IPS DF 6.9 (cell line): ENCODE measurements at places on chromosomes 5 and 9.

- H3K4me3 ChIP-seq, result no peak overlapping the region
- no peaks in the 10 kb centered on the region for H3K27me3 ChIP-seq
- peaks cover 15% of the 10 kb centered on the region for H3K4me1 ChIP-seq
- H3K36me3 ChIP-seq, result no peaks in the 10 kb centered on the region
- H3K27ac ChIP-seq, result peak overlapping the region; percentile 3
These were observed 52.5 kb downstream of the SHB start for GRCh38 chr9:38016375-38017135.

- H3K4me3 ChIP-seq, result no peak overlapping the region
- no peaks in the 10 kb centered on the region for H3K4me1 ChIP-seq
These were observed 55.4 kb upstream of the OTP start for GRCh38 chr5:77693913-77694312.

DNA sequence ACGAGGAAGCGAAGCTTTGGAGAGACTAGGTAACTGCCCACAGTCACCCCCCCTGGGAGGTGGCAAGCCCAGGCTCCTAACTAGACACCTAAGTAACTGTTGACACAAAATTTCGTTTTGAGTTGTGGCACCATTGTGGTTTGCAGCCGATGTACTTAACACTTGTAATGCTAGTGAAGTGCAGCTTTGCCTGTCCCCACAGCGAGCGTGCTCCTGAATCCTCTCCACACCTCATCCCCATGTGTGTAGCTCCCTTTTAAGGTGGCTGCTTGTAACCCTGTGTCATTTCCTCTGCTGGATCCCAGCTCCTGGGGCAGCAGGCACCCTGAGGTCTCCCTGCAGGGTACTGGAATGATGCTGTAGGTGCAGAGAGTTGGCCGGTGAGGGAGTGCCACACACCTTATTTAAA is 114.9 kb downstream of the TRIO start:
- no peaks in the 10 kb centered on the region for H3K27me3 ChIP-seq
- H3K36me3 ChIP-seq, result no peaks in the 10 kb centered on the region
- no peak overlapping the region for H3K27ac ChIP-seq
- no peak for DNase-seq
- no peak overlapping the region for H3K4me3 ChIP-seq
- peaks cover 24% of the 10 kb centered on the region for H3K4me1 ChIP-seq

- H3K4me3 ChIP-seq, result no peak overlapping the region
- H3K36me3 ChIP-seq, result no peaks in the 10 kb centered on the region
- no peak for DNase-seq
- peaks cover 6% of the 10 kb centered on the region for H3K4me1 ChIP-seq
- H3K27ac ChIP-seq, result no peak overlapping the region
These were observed 188.6 kb downstream of the NR3C1 start for GRCh38 chr5:143214890-143215289.

- no peak overlapping the region for H3K4me3 ChIP-seq
- no peak for DNase-seq
- H3K27me3 ChIP-seq, result no peaks in the 10 kb centered on the region
- peaks cover 1% of the 10 kb centered on the region; the same call in 1 of the 2 replicates for H3K4me1 ChIP-seq
These were observed 47.9 kb upstream of the UNC5A start for GRCh38 chr5:176762489-176762888.

- H3K27me3 ChIP-seq, result no peaks in the 10 kb centered on the region
- no peaks in the 10 kb centered on the region for H3K4me1 ChIP-seq
- no peak overlapping the region for H3K4me3 ChIP-seq
- H3K36me3 ChIP-seq, result no peaks in the 10 kb centered on the region
- no peak overlapping the region for H3K27ac ChIP-seq
These were observed 52.4 kb downstream of the FSD1L start for GRCh38 chr9:105500108-105500766.

- H3K4me3 ChIP-seq, result no peak overlapping the region
- H3K36me3 ChIP-seq, result no peaks in the 10 kb centered on the region
- no peaks in the 10 kb centered on the region for H3K27me3 ChIP-seq
- H3K4me1 ChIP-seq, result no peaks in the 10 kb centered on the region
- no peak for DNase-seq
- H3K27ac ChIP-seq, result no peak overlapping the region
These were observed 109.6 kb downstream of the FGF1 start for GRCh38 chr5:142576303-142576702.

GRCh38 chr9:20643660-20644059 is 21.4 kb upstream of the MLLT3 start:
- DNase-seq, result no peak
- H3K27ac ChIP-seq, result no peak overlapping the region
- no peak overlapping the region for H3K4me3 ChIP-seq
- H3K36me3 ChIP-seq, result no peaks in the 10 kb centered on the region

DNA sequence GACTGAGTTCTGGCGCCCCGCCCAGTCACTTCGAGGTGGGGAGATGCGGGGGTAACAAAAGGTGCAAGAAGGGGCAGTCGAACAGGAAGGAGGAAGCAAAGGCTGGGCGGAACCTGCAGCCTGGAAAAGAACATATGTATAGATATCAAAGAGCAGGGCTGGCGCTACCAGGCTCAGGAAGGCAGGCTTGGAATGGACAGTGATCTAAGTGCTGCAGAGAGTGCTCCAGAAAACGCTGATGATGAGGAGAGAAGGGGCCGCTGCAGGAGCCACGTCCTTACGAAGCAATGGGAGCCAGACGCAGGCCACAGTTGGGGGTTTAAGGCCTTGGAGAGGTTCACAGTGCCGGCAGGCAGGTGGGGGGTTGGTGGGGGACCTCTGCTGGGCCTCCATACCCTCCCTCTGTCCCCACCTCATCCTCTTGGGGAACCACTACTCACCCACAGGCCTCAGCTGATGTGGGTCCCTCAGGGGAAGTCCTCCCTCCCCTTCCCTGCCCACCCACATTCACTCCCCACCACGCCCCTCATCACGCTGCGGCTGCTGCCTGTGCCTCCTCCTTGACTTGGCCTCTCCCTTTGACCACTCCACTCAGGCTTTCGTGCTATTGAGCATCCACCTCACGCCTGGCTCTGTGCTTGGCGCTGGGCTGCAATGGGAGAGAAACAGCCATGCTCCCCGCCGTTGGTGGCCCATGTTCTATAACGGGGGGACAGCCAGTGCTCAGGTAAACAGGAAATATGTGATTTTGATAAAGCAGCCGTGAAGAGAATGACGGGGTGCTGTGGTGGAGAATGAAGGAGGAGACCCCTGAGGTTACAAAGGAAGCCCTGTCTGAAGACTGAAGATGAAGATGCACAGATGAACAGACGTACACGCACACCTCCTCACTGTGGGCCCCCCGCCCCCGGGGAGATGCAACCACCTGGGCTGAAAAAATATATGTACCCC is 40.5 kb upstream of the RPL26L1 start:
- H3K4me1 ChIP-seq, result no peaks in the 10 kb centered on the region
- H3K36me3 ChIP-seq, result peaks cover 11% of the 10 kb centered on the region
- no peak overlapping the region for H3K27ac ChIP-seq
- H3K4me3 ChIP-seq, result no peak overlapping the region
- no peak for DNase-seq

DNA sequence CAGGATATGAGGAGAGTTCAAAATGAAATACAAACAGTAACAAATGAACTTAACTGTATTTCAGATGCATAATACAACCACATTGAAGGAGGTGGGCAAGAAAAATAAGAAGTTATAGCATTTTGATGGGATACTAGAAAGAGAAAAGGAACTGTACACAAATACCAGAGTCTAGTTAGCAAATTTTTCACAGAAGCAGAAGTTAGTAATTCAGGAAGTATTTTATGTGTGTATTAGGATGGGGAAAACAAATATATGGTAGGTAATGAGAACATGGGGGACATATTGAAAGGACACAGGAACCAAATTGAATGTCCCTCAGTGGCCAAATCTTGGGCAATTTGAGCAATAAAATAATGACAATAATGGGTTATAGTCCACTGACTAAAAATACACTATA is 18.4 kb downstream of the GM2A start:
- DNase-seq, result no peak
- H3K4me3 ChIP-seq, result no peak overlapping the region
- H3K27me3 ChIP-seq, result no peaks in the 10 kb centered on the region
- no peak overlapping the region for H3K27ac ChIP-seq
- no peaks in the 10 kb centered on the region; the same call in 1 of the 2 replicates for H3K4me1 ChIP-seq

DNA sequence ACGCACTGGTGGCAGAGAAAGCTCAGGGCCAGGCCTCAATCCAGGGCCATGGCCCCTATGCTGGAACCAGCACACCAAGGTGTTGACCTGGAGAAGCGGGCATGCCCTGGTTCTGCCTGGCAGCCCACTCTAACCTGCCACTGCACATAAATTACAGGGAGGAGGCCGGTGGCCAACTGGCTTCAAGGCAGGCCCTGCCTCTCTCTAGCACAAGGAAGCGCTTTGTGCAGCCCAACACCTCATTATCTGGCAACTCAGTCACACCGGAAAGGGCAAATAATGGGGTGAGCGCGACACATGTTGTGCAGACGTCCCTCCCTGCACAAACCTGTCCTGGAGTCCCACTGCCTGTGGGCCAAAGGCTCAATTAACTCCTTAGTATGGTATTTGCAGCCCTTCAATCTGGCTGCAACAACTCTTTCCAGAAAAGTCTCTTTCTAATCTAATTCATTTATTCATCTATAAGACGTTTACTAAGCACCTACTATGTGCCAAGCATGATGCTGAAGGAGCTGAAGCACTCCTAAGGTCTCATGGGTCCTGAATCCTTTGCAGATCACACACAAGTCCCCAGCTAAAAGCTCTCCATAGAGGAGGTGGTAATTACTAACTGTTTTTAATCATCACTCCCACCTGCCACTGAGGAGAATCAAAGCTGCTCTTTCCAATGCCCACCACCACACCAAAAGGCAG is 24.9 kb downstream of the SHB start:
- no peak overlapping the region for H3K27ac ChIP-seq
- DNase-seq, result no peak
- 0 out of 2 replicates have a peak, but pooled peaks cover 3% of the 10 kb centered on the region for H3K36me3 ChIP-seq
- H3K27me3 ChIP-seq, result no peaks in the 10 kb centered on the region
- no peak overlapping the region for H3K4me3 ChIP-seq

DNA sequence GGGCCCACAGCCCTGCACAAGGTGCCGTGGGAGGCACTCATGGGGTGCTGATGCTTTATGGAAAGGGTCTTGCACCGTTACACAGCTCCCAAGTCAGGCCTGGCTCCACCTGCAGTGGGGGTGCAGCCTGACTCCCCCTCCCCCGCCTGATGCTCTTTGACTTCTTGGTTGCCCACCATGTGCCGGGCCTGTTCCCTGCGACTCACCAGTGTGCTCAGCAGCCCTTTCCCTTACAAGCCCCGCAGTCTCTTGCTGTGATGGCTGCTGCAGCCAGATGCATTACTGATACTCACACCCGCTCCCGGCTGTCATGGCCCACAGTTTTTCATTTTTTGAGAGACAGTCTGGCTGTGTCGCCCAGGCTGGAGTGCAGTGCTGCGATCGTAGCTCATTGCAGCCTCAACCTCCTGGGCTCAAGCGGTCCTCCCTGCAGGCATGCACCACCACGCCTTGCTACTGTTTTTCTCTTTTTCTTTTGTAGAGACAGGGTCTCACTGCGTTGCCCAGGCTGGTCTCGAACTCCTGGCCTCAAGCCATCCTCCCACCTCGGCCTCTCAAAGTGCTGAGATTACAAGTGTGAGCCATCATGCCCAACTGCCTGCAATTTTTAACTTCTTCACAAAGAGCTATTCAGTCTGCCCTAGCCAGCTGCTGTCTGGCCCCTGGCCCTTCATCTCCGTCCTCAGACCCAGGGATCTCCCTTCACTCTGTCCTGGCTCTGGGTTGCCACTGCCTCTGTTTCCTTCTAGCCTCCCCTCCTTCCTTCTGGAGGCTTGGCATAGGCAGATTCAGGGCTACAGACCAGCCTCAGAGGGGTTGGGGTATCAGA is 109.5 kb downstream of the RXRA start:
- H3K4me1 ChIP-seq, result no peaks in the 10 kb centered on the region; the same call in 1 of the 2 replicates
- no peak overlapping the region for H3K27ac ChIP-seq
- no peak overlapping the region for H3K4me3 ChIP-seq
- DNase-seq, result no peak
- H3K36me3 ChIP-seq, result peaks cover 6% of the 10 kb centered on the region

GRCh38 chr5:24491490-24491889 is 153.3 kb downstream of the CDH10 start:
- no peaks in the 10 kb centered on the region for H3K36me3 ChIP-seq
- no peak for DNase-seq
- H3K4me3 ChIP-seq, result no peak overlapping the region
- H3K27ac ChIP-seq, result no peak overlapping the region

DNA sequence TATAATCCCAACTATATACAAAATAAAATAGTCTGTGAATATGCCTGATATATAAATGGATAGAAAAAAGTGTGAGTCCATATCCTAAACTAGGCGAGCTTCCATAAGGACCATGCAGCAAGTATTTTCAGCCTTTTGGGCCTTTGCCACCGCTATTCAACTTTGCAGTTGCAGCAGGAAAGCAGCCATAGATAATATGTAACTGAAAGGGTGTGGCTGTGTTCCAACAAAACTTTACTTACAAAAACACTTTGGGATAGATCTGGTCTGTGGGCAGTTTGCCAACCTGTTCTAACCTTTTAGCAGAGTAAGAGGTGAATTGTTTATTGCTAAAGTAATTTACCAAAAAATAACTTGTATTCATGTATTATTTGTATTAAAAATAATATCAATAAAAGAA is 127.8 kb upstream of the GPR151 start:
- no peak overlapping the region for H3K27ac ChIP-seq
- H3K27me3 ChIP-seq, result no peaks in the 10 kb centered on the region
- no peaks in the 10 kb centered on the region for H3K36me3 ChIP-seq
- no peak overlapping the region for H3K4me3 ChIP-seq
- no peaks in the 10 kb centered on the region for H3K4me1 ChIP-seq

DNA sequence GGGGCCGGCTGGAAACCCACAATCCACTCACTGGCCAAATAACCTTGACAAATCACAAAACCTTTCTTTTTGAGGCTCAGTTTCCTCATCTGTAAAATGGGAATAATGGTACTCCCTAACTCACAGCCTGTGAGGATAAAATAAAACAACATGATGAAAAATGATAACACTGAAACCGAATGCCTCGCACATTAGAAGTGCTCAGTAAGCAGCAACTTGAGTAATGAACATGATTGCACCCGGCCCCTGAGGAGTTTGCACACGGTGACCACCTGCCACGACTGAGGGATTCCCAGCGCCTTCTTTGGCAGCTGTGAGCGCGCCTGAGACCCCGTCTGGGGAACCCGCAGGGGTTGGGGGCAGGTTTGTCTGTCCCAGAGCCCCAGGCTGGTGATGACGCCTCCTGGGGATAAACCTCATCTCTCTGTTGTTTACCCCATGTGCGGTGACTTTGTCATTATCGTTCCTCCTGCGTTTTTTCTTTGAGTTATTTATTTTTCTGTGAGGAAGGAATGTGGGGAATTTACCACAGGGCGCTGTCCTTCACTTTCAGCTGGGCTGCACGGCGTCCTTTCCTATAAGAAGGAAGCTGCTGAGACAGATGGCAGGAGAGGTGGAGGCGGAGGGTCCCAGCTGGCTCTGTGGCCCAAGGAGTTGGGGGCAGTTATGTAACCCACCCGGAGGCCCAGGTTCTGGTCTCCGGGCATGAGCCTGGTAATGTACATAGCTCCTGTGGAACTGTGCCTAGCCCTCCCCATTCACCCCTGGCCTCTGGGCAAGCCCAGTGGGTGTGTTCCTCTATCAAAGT is 3.0 kb upstream of the SYNPO start:
- H3K4me1 ChIP-seq, result 0 out of 2 replicates have a peak, but pooled peaks cover 3% of the 10 kb centered on the region
- no peak for DNase-seq
- H3K27me3 ChIP-seq, result no peaks in the 10 kb centered on the region
- H3K36me3 ChIP-seq, result no peaks in the 10 kb centered on the region
- no peak overlapping the region for H3K27ac ChIP-seq
